ENCODE measurements at places on chromosomes 3 and 15. TPM values are rescaled to one million over a fixed set of nuclear protein-coding genes. Genes with fewer than 3 reads are reported as not detected.

Gene ARHGAP31
- total RNA-seq = 4.0 TPM

Gene SOX14
- total RNA-seq = not detected

Gene SERF2
- 1,083 TPM for total RNA-seq

Gene SLC24A5
- not detected for total RNA-seq

Gene ACSBG1
- total RNA-seq = 14.0 TPM

Gene CSPG5
- not detected for total RNA-seq

Gene CCDC39
- not detected for total RNA-seq

Gene CCDC9B
- 10.0 TPM for total RNA-seq

Gene GOLGA8T
- not detected for total RNA-seq

Gene CCDC71
- 26.9 TPM for total RNA-seq

Gene EHHADH
- 6.7 TPM for total RNA-seq

Gene SKOR1
- 0.87 TPM for total RNA-seq

DNA sequence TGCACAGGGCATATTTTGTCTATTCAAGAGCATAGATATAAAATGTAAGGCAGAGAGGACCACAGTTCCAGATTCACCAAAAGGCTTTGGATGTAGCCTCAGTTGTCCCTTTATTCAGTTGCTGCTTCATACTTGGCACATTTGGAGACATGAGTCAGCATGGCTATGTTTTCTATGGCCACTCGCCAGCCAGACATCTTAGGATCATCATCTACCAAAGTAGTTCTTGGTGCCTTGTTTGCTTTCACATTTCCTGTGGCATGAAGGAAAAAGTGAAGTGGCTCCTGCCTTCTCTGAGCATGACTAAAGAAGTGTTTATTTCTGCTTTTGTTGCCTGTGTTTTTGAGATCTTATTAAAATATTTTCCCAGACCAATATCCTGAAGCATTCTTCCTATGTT is 7.2 kb downstream of the SUSD5 start:
- no peak overlapping the region for H3K27ac ChIP-seq
- H3K4me3 ChIP-seq = no peak overlapping the region
- DNase-seq = peak; percentile 32
- no peaks in the 10 kb centered on the region for H3K36me3 ChIP-seq

- no peaks in the 10 kb centered on the region for H3K4me1 ChIP-seq
- H3K4me3 ChIP-seq = no peak overlapping the region
- no peak overlapping the region for H3K27ac ChIP-seq
- H3K27me3 ChIP-seq = no peaks in the 10 kb centered on the region
- no peaks in the 10 kb centered on the region for H3K36me3 ChIP-seq
- no peak for DNase-seq
These were observed 55.2 kb downstream of the HMCES start for GRCh38 chr3:129333891-129334290.

DNA sequence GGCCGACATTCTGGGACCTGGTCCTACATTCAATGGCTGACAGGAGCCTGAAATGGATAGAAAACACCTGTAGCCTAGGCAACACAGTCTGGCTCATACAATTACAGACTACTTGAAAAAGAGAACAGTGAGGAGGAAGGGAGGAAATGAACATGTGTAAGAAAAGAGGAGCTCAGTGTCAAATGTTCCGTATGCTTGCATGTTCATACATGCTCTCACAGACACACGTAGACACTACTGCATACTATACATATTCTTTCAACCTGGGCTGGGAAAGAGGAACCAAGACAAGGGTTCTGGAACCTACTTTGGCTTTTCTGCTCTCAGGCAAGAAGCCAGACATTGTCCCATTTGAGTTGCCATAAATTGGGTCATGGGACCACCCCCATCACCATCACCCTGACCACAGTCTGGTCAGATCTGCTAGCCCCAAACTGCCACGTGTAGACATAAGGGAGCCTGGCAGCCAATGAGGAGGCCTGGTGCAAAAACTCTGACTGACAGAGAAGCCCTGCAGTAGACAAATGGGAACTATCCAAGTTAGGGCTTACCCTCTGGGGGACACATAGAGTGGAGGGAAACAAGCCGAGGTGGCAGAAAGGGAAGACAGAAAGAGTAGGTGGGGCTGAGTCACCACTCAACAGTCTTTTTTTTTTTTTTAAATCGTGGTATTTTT is 310.0 kb downstream of the SHQ1 start:
- no peak overlapping the region for H3K4me3 ChIP-seq
- no peaks in the 10 kb centered on the region for H3K27me3 ChIP-seq

GRCh38 chr3:90031121-90031520 is 923.7 kb downstream of the EPHA3 start:
- no peak overlapping the region for H3K27ac ChIP-seq
- no peaks in the 10 kb centered on the region for H3K27me3 ChIP-seq
- no peaks in the 10 kb centered on the region for H3K4me1 ChIP-seq
- no peak for DNase-seq
- no peaks in the 10 kb centered on the region for H3K36me3 ChIP-seq

- no peak for DNase-seq
- no peaks in the 10 kb centered on the region for H3K27me3 ChIP-seq
- no peak overlapping the region for H3K27ac ChIP-seq
- H3K4me1 ChIP-seq = no peaks in the 10 kb centered on the region
- H3K36me3 ChIP-seq = no peaks in the 10 kb centered on the region
These were observed 19.6 kb upstream of the BDH1 start for GRCh38 chr3:197575362-197575761.

GRCh38 chr15:96087180-96087884 is 243.2 kb upstream of the NR2F2 start:
- no peak overlapping the region for H3K27ac ChIP-seq
- H3K27me3 ChIP-seq = no peaks in the 10 kb centered on the region
- no peak for DNase-seq
- no peak overlapping the region for H3K4me3 ChIP-seq

DNA sequence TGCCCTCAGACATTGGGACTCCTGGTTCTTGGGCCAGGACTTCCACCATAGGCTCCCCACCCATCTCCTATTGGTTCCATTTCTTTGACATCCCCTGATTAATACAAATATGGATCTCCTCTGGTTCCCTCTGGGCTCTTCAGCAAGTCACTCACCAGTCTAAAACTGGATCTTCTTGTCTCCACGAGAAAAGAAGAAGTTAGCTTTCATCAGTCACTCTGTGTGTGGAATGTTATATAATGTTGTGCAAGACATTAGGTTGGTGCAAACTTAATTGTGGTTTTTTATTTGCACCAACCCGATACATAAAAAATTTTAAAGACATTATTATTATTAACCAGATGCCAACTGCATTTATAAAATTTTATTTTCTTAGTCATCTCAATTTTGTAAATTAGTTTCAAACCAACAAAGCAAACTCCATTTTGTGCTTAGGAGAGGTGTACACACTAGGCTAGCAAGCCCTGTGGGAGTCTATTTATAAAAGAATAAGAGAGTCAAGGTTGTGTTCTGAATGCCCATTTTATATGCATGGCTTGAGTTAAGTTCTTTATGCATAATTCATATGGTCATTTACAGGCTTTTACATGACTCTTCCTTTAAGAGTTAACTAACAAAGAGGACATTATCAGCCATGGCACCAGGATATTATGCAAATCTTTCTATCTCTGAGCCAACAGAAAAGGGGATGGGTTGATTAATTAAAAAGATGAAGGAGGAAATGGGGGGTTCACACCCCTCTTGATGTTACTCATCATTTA is 35.1 kb upstream of the IL12A start:
- no peak overlapping the region for H3K27ac ChIP-seq
- H3K4me1 ChIP-seq = no peaks in the 10 kb centered on the region
- no peak for DNase-seq
- H3K27me3 ChIP-seq = peaks cover 6% of the 10 kb centered on the region
- no peaks in the 10 kb centered on the region for H3K36me3 ChIP-seq

GRCh38 chr15:40766194-40766815 is 2.4 kb downstream of the GCHFR start:
- H3K27me3 ChIP-seq = no peaks in the 10 kb centered on the region
- no peak overlapping the region for H3K27ac ChIP-seq
- H3K4me1 ChIP-seq = peaks cover 46% of the 10 kb centered on the region
- DNase-seq = peak; percentile 18

DNA sequence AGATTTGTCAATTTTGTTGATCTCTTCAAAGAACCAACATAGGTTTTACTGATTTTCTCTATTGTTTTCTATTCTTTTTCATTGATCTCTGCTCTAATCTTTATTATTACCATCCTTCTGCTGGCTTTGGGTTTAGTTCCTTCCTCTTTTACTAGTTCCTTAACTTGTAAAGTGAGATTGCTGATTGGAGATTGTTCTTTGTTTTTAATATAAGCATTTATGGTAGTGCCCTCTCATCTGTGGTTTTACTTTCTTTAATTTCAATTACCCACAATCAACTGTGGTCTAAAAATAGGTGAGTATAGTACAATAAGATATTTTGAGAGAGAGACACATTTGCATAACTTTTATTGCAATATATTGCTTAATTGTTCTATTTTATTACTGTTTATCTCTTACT is 13.2 kb upstream of the CLRN1 start:
- H3K27me3 ChIP-seq = no peaks in the 10 kb centered on the region
- H3K27ac ChIP-seq = no peak overlapping the region
- DNase-seq = no peak
- no peaks in the 10 kb centered on the region for H3K4me1 ChIP-seq

DNA sequence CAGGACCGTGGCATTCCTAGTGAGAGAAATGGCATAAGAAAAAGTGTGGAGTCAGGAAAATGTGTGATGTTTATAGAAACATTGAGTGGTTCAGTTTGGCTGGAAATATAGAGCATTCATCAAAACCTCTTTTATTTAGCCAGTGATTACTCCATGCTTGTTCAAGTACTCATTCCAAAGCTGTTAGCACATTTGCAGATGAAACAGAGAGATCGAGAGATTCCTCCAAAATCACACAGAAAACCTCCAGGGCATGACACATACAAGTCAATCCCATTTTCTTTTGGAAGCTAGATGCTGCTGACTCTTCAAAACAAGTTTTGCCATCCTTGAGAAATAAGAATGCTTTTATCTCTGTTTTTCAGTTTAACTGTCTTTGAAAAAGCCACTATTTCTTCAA is 11.5 kb upstream of the MB21D2 start:
- H3K4me1 ChIP-seq = no peaks in the 10 kb centered on the region
- H3K36me3 ChIP-seq = no peaks in the 10 kb centered on the region

DNA sequence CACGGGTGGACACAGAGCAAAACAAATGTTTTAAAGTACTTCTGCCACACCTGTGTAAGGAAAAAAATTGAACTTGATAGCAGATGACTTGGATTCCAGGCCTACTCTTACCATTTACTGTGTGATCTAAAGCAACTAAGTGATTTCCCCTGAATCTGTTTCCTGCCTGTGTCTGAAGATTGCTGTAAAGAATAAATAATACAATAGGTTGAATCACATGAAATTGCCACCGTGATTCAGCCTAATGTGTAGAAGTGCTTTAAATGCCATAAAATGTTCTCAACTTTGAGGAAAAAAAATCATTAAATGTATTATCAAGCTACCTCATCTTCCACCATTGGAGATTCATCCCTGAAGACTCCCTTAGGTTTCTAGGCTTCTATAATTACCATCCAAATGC is 27.6 kb upstream of the NUDT16 start:
- H3K27ac ChIP-seq = no peak overlapping the region
- H3K27me3 ChIP-seq = no peaks in the 10 kb centered on the region
- H3K36me3 ChIP-seq = no peaks in the 10 kb centered on the region
- H3K4me3 ChIP-seq = no peak overlapping the region
- DNase-seq = no peak
- peaks cover 14% of the 10 kb centered on the region for H3K4me1 ChIP-seq

DNA sequence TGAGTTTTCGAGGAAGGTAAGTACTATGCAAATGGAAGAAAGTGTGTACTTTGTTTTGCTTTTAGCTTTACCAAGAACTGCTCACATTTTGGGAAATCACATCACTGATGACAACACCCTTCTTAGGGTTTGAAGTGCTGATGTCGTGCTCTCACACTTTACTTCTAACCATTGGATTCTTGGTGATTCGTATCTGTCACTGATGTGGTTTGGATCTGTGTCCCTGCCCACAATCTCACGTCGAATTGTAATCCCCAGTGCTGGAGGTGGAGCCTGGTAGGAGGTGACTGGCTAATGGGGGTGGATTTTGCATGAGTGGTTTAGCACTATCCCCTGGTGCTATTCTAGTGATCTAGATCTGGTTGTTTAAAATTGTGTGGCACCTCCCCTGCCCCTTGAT is 75.4 kb upstream of the RGMA start:
- no peak for DNase-seq
- H3K27me3 ChIP-seq = no peaks in the 10 kb centered on the region
- no peaks in the 10 kb centered on the region for H3K4me1 ChIP-seq
- H3K36me3 ChIP-seq = no peaks in the 10 kb centered on the region

GRCh38 chr3:9207116-9207763 is 42.2 kb downstream of the SRGAP3 start:
- H3K4me3 ChIP-seq = no peak overlapping the region
- peaks cover 8% of the 10 kb centered on the region for H3K4me1 ChIP-seq
- no peak overlapping the region for H3K27ac ChIP-seq
- no peaks in the 10 kb centered on the region for H3K36me3 ChIP-seq

DNA sequence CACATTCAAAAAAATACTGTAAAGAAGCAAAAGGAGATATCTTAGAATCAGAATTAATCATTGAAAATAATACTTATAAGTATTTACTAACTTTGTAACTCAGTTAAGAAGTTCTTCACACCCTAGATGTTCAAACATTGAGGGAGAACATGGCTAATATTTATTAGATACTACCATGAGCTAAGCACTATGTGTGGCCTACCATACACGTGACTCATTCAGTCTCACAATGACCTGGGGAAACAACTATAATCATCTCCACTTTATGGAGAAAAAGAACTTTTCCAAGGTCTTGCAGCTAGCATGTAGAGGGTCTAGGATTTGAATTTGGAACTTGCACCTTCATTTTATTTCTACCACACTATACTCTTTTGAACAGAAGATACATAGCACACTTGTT is 361.9 kb upstream of the CFAP20DC start:
- H3K27ac ChIP-seq = no peak overlapping the region
- H3K27me3 ChIP-seq = no peaks in the 10 kb centered on the region
- H3K4me1 ChIP-seq = no peaks in the 10 kb centered on the region
- H3K36me3 ChIP-seq = no peaks in the 10 kb centered on the region
- H3K4me3 ChIP-seq = no peak overlapping the region

GRCh38 chr15:28887339-28888174 is 1.8 kb downstream of the APBA2 start:
- no peak for DNase-seq
- H3K4me1 ChIP-seq = peaks cover 3% of the 10 kb centered on the region
- H3K4me3 ChIP-seq = peak overlapping the region; percentile 62
- no peaks in the 10 kb centered on the region for H3K36me3 ChIP-seq
